ENCODE measurements at places on chromosomes 1 and 21.

GRCh38 chr1:228152918-228153258, 3.2 kb downstream of the GJC2 start:
- no peak for DNase-seq

- no peak for DNase-seq
Measured at GRCh38 chr1:201307231-201307630, 23.9 kb downstream of the PKP1 start.

GRCh38 chr1:157992833-157993146, 655 bp upstream of the KIRREL1 start:
- DNase-seq, result no peak

DNA sequence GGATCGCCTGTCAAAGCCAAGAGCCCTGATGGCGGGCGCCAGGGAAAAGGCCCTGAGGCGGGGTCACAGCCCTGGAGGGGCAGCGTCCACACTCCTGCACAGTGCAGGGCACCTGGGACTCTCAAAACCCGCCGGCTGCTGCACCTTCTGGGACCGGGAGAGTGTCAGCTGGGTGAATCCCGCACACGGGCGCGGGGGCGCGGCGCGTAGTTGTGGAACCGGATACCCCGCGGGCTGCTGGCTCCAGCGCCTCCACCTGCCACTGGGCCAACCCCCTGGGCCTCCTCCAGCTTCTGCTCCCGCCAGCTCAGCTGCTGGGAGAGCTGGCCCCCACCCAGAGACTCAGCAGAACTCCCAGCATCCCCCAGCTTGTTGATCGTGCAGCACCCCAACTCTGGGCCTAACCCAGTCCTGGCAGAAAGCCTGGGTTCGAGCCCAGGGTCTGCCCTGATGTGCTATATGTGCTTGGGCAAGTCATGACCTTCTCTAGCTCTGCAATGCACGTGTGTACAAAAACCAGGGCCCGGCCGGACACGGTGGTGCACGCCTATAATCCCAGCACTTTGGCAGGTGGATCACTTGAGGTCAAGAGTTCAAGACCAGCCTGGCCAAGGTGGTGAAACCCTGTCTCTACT, 33.8 kb downstream of the NECAP2 start:
- no peak for DNase-seq

DNA sequence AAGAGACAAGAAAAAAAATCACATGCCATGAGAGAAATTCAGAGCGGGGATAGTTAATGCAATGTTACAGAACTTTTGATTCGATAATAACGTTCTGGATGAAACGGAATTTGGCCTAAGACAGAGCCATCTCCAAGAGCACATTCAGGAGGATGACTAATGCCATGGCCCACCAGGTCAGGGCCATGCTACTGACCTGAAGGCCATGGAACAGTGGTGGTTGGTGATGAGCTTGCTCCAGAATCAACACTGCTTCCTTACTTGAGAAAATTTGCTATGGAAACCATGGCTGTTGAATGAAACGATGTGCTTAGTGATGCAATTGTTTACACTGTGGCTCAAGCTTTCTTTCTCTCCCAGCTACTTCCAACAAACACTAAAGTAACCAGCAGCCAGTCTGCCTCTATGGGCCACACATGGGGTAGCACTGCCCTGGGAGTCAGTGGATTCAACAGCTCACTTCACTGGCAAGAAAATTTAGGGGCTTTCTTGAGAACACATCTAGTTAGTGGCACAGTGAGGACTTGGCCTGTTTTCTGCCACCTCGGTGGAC, 299.1 kb downstream of the PCP4 start:
- no peak for DNase-seq

DNA sequence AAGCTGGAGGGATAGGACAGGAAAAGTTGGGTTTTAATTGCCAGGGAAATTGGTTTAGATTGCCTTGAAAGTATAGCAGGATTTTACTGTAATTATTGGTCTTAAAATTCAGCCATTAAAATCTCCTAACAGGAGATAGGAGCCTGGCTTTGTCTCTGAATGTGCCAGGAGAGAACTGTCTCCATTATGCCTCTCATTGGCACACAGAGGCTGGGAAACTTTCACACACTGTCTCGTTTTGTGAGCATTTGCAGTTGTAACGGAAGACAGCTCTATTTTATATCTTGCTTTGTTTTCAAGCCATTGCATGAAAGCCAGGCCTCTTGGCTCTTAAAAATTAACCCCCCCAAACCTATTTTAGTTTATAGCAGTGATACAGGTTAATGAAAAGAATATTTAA, 12.5 kb downstream of the DNAJC6 start:
- DNase-seq, result no peak

DNA sequence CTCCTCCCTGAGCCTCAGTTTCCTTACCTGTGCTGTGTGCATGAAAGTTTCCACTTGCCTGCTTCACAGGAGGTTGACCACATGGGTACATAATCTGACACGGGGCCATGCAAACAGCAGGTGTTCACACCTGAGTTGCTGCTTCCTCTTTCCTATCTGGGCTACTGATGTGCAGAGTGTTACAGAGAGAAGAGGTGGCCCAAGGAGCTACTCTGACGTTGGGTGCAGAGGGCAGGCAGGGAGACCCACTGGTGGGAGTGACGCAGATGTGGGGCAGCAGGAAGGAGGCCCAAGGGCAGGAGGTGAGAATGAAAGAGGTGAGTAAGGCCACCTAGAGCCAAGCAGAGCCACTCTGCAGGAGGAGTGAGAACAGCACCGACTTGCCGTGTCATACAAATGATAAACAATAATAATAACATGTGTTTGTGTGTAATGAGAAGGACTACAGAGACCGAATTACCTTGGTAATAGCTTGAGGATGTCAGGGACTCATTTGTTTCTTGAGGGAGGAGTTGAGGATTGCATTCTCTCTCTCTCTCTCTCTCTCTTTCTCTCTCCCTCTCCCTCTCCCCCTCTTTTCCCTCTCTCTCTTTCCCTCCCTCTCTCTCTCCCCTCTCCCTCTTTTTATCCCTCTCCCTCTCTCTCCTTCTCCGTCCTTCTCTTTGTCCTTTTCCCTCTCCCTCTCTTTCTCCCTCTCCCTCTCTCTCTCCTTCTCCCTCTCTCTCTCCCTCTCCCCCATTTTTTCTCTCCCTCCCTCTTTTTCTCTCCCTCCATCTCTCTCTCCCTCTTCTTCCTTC, 87.4 kb upstream of the IGSF21 start:
- DNase-seq, result no peak

- DNase-seq, result no peak
Measured at GRCh38 chr1:12692967-12693782, 22.7 kb upstream of the AADACL3 start.

- DNase-seq, result no peak
Measured at GRCh38 chr1:150332651-150333290, 11.4 kb downstream of the PRPF3 start.

DNA sequence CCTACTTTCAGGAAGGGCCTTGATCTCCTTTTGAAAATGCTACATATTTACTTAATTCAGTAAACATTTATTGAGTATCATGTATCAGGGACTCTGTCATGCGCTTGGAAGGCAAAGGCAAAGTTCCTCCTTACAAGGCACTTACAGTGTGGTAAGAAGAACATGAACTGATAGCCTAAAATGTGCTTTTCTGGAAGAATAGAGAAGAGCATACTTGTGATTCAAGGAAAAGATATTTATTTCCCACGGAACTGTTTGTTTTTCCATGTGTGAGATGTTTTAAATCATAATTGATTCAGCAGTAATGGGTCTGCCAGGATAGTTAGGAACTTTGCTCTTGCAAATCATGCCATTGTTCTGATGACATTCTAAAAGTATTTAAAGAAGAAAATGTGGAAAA, 110.1 kb upstream of the ZNHIT6 start:
- DNase-seq, result no peak

DNA sequence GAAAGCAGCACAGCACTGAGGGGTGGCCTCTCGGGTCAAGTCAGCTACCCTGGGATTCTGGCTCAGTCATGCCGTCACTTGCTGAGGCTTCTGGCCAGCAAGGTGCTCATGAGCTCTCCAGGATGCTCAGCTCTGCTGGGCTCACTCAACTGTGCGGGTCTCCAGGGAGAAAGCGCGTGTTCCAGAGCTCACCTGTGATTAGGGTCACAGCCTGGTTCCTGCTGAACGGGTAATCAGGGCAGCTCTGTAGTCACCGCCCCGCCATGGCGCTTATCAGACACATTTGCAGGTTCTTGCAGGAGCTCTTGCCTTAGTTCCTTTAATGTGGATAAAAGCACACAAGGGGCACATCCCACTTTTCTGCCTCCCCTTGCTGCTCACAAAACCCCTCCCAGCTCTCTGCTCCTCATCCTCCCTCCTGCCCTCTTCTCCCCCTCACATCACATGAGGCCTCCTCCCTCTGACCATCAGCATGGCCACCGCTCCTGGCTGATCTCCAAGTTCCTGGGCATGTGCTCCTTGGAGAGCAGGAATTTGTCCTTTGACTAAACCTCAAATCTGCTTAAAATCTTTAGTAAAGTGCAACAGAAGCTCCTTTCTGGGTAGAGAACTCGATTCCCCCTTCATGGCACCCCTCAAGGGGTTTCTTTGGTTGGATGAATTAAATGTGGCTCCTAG, 2.0 kb downstream of the PCP4 start:
- no peak for DNase-seq

DNA sequence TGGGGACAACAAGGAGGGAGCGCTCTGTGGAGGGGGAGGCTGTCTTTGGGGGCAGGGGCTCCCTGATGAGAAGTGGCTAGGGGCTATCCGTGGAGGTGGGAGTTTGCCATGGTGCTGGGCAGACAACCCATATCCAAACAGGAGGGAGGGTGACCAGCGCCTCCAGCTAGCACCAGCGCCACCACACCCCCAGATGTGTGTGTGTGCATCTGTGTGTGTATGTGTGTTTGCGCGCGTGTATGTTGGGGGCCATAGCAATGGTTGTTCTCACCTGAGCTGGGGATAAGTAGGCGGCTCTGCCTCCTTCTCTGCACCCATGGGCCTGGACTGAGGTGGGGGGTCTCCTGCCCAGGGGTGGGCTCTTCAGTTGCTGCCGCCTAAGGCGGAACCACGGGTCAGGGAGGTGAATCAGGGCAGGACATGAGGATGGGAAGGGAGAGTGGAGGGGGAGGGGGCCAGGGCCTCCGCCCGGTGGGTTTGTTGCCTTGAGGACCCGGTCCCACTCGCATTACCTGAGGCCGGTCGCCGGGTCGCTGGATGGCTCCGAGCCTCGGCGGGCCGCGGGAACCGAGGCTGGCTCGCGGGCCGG, 345 bp downstream of the HPCAL4 start:
- DNase-seq, result no peak

DNA sequence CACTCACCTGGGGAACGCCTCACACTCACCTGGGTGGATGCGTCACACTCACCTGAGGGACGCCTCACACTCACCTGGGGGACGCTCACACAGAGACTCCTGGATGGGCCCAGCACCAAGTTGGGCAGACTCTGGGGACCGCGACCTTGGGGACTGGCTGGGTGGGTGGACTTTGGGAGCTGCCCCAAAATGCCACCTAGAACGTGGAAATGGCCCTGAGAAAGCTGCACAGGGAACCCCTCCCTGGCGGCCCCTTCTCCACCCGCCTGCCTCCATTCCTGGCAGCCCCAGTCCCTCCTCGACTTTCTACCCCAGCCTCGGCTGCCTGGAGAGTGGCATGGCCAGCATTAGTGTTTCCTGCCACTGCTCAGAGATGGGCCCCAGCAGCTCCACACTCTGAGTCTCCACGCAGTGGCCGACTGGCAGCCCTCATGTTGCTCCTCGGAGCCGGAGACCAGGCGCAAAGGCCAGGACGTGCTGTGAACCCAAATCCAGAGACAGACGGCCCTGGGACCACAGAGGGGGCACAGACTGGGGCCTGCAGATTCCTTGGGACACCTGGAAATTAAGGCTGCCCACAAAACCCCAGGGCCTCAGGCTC, 46.5 kb upstream of the ACTRT2 start:
- no peak for DNase-seq

DNA sequence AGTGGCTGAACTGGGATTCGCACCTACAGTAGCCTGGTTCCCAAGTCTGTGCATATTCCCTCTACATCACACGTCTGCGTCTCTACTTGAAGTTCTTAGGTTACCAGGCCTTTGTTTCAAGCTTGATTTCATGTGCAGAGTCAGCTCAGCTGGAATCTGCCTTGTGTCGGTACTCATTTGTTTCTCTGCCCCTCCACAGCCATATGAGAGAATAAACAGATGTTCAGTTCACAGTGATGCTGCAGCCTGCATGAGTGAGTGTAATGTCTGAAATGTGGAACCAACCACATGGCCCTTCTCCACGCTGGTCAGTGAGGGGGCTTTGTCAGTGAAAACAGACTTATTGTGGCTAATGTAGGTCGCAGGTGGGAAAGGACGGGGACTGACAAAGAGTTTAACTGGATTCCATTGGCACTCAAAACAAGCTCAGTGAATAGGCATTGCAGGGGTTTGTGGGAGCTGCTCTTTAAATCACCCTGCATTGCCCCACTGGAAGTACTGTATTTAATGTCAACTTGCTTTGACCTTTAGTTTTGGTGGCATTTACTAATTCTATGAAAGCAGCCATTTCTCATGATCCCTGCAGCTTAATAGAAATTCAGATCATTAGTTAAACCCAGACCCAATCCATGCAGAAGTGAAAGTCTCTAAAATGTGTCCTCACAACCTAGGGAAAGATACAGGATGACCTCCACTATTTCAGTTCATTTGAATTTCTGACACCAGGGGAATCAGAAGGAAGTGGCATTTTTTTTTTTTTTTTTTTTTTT, 136.4 kb upstream of the FAM78B start:
- DNase-seq, result no peak

GRCh38 chr1:197973206-197973605, 56.0 kb downstream of the LHX9 start:
- DNase-seq, result no peak

GRCh38 chr1:94022471-94023189, 98.3 kb downstream of the ABCA4 start:
- DNase-seq, result no peak

DNA sequence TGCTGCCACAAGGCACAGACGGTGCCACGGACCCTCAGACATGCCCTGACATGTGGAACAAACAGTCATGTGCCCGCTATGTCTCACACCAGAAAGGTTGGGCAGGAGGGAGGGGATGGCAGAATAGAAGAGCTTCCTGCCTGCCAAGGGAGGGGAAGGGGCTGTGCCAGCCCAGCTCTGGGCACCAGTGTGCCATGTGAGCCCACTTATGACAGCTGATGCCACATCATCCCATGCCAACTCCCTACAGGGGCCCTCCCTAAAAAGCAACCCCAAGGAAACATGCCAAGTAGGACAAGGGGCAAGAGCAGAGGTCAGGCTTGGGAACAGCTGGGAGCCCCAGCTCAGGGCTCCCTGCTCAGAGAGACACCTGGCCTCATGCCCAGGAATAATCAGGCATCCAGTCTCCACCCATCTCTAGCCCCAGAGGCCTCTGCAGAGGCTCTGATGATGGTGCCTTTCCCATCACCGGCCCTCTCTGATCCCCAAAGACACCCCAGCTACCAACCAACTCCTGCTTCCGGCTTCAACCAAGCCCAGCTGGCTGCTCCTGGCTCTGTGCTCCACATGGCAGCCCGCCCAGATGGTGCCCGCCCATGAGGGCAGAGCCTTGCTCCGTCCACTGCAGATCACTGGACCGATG, 10.3 kb downstream of the ADGRB2 start:
- no peak for DNase-seq

DNA sequence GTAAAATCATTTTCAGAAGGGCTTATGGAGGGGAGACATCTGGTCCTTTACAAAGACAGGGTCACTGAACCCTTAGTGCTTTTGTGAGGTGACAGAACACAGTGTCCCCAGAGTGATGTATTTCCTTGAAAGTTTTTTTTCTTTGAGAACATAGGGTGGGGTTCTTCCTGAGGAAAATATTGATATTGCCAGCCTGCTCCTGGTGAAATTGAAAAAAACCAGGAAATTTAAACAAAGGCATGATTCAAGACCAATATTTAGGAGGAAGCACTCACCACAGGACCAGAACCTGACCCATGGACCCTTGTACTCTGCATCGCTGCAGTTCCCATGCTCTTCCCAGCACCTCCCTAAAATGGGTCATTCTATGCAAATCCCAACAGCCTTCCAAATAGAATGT, 63.7 kb downstream of the ST6GALNAC3 start:
- no peak for DNase-seq

- no peak for DNase-seq
Measured at GRCh38 chr1:203101813-203102634, 16.2 kb upstream of the MYOG start.
